Right ventricle myocardium superior (tissue), 1 donor: ENCODE measurements at places on chromosomes 1 and 21. TPM values are rescaled to one million over a fixed set of nuclear protein-coding genes. Genes with fewer than 3 reads are reported as not detected.

DMRTA2 gene
- total RNA-seq = not detected

GRCh38 chr1:93701629-93702028 is 20.0 kb upstream of the BCAR3 start:
- no peak for DNase-seq

DNA sequence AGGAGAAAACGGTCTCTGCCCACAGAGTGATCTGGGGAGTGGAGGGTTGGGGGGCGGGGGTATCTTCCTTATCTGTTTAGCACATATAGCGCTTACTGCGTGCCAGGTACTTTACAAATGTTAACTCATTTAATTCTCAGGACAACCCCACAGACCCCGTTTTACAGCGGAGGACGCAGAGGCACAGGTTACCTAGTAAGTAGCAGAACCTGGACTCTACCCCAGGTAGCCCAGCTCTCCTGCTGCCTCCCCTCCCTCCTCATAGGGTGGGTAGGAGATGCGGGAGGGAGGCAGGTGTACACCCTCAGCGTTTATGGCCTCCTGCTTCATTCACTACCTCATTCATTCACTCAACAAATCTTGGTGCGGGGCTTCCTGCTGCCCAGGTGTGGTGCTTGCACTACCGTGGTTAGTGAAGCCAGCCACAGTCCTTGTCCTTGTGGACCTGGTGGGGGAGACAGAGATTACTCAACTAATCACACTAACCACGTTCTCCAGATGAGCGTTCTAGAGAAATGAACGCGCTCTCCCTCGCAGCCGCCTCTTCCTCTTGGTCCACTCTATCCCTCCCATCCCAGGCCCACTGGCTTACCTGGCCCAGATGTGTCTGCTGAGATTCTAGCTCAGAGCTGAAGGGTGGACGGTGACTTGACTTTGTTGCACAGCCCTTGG is 102.0 kb downstream of the IER5 start:
- no peak for DNase-seq

DNA sequence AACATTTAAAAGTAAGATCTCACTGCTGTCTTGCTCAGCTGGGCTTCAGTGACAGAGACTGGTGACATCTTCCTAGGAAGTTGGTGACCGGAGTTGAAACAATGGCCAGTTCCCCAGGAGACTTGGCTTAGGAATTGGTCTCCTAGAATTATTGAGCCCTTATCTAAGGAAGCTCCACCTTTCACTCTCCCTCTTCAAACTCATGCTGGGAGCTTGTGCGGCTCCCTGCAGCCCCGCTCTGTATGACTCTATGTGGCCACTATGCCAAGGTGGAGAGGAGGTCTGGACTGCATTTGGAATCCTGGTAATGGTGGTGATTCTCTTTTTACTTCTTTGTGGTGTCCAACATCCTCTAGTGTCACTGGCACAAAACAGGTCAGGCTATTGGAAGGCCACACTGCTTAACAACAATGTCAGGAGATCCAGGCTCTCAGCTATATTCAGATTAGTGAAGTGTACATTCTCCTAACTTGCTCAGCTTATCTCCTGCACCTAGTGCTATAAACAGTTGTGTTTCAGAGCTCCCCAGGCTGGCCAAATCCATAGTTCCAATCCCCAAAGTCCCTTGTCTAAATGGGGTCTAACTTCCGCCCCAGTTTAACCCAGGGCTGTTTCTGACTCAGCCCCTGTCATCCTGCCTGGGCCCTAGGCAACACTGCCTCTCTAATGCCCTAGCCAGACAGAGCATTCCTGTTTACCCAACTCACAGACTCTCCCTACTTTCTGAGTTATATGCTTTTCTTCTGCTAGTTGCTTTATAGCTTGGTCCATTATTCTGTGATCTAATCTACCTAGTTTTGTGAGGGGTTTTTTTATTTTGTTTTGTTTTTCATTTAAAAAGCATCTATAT is 18.3 kb downstream of the ATP2B4 start:
- no peak for DNase-seq

PSMB2 gene
- 37.0 TPM for total RNA-seq
